ENCODE measurements at places on chromosomes 1 and 21.

DNA sequence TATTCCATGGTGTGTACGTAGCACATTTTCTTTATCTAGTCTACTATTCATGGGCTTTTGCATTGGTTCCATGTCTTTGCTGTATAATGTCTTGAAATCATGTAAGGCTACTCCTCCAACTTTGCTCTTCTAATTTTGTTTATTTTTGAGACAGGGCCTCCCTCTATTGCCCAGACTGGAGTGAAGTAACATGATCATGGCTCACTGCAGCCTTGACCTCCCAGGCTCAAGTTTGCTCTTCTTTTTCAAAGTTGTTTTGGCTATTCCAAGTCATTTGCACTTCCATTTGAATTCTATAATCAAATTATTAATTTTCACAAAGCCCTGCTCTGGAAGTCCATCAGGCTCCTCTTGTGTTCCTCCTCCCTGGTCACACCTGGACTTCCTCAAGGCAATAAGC is 90.2 kb upstream of the SGIP1 start:
- DNase-seq: no peak

- no peak for DNase-seq
These were observed 125.3 kb downstream of the LTN1 start for GRCh38 chr21:28867401-28867800.

DNA sequence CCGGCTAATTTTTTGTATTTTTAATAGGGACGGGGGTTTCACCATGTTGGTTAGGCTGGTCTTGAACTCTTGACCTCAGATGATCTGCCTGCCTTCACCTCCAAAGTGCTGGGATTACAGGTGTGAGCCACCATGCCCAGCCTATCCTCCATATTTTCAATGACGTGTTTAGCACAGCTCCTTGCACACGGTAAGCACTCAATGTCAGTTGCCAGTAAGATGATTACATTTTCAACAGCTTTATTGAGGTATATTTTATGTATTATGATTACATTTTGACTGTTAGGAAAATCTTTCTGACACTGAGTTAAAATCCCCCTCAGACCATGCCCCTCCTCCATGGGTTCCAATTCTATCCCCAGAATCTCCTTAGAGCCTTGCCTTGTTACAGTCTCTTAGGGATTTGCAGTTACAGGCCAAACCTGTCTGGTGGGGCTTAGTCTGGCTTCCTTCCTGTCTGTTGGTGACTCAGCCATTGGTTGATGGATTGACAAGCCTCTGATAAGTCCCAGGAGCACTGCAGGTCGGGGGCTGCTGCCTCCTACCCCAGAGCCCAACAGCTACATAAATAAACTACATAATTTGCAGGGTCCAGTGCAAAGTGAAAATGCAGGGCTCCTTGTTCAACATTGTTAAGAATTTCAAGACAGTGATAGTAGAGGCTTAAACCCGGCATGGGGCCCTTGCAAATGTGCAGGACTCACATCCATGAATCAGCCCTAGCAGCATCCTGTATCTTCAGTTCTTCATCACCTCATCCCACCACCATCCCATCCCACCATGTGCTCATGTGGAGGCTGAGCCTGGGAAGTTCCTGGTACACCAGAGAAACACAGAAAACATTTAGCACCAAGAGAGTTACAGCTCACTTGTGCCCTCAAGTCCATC is 23.4 kb downstream of the COA7 start:
- DNase-seq: no peak

DNA sequence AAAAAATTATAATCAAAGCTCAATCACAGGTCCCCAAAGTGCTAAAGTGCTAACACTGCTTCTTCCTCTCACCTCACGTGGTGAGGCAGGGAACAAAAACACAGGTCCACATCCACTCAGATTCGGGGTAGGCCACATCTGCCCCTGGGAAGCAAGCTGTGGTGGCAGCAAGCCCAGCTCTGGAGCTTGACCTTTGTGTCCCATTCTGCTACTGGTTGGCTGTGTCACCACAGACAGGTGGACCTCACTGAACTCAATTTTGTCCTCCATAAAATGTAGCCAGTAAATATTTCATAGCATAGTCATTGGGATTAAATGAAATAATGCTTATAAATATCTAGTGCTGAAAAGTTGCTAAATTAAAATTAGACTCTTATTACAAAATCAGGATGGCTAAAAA is 8.5 kb downstream of the AZIN2 start:
- no peak for DNase-seq

- no peak for DNase-seq
These were observed 728.9 kb upstream of the ZP4 start for GRCh38 chr1:238619652-238620051.

GRCh38 chr1:62585469-62586155 is 11.7 kb upstream of the ANGPTL3 start:
- DNase-seq: no peak

Data from suppressor macrophage treated with lipopolysaccharide for 1 hour (primary cell).